NCI-H69 (cell line): ENCODE measurements at places on chromosomes 16 and 17.
A peak's percentile ranks its signal among the peaks of the same experiment; 100 is the strongest.

DNA sequence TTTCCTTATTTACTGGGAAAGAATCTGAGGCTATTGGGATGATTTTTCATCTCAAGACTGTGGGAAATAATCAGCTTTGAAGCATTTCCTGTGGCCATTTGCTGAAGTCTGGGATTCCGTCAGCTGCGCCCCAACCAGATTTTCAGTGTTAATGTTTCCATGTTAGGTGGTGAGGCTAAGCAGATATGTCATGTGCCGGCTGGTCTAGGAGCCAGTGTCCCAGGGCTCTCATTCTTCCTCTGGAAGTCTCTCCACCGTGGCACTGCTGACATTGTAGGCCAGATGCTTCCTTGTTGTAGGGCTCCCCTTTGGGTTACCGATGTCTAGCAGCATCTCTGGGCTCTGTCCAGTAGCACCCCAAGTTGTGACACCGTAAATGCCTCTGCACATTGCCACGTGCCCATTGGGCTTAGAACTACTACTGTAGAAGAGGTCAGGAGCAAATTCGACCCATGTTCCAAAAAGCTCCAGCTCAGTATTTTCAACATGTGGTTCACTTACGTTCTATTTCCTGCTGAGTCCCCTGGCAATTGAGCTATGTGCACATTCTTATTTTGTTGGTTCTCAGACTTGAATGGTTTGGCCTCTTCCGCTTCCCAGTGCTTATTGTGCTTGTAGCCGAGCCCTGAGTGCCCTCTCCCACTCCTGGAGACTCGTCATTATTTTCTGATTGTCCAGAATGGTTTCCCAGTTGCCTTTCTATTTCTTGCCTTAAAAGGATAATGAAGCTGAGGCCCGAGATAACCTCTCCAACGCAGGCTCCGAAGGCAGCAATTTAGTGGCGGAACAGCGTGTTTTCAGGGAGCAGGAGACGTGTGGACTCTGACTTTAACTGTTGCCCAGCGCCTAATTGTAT lies 82.2 kb downstream of the SPECC1 start:
- no peak for DNase-seq

GRCh38 chr16:57258226-57258909 lies 13.3 kb downstream of the ARL2BP start:
- DNase-seq = no peak

GRCh38 chr17:1229349-1229899 lies 40.8 kb upstream of the BHLHA9 start:
- DNase-seq = peak; percentile 21

- DNase-seq = no peak
Observed at GRCh38 chr17:20028443-20028842, 19.3 kb downstream of the SPECC1 start.

DNA sequence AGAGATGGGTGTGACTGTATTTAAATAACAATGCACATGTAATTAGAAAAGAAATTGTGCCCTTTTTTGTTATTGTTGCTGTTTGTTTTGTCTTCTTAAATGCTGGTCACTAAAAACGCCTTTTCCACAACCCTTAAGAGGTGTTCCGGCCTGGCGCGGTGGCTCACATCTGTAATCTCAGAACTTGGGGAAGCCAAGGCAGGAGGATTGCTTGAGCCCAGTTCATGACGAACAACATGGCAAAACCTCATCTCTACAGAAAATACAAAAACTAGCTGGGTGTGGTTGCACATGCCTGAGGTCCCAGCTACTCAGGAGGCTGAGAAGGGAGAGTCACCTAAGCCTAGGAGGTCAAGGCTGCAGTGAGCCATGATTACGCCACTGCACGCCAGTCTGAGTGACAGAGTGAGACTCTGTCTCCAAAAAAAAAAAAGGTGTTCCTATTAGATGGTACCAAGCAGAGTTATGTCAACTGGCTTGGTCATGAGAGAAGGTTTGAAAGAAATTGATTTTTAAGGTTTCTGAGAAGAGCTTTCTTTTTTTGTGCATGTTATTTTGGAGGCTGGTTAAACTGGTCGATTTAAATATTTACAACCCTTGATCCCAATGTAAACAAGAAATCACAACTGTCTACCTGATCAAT lies 23.5 kb upstream of the RFFL start:
- DNase-seq = no peak

DNA sequence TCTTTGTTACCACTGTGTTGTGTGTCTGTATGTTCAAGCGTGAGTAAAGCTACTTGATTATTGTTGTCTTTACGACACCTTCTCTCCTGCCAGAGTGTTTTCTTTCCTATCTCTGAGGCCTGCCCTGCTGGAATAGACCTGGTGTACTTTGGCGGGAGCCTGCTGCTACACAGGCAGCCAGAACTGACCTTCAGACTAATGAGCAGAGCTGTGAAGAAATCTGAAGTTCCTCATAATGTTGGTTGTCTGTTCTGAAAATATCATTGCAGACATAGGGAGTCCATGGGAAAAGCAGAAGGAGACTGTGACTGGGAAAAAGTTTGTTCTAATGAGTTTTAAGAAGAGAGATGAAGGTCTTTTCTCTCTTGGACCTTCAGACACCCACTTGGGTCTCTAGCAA lies 9.8 kb downstream of the RHOT1 start:
- DNase-seq = no peak

- DNase-seq = peak; percentile 91
Observed at GRCh38 chr16:23504453-23505179, 5.7 kb downstream of the GGA2 start.

GRCh38 chr16:76669288-76669687 lies 392.1 kb downstream of the CNTNAP4 start:
- DNase-seq = no peak

- DNase-seq = peak; percentile 4
Observed at GRCh38 chr16:20812510-20812909, 6.2 kb downstream of the REXO5 start.

DNA sequence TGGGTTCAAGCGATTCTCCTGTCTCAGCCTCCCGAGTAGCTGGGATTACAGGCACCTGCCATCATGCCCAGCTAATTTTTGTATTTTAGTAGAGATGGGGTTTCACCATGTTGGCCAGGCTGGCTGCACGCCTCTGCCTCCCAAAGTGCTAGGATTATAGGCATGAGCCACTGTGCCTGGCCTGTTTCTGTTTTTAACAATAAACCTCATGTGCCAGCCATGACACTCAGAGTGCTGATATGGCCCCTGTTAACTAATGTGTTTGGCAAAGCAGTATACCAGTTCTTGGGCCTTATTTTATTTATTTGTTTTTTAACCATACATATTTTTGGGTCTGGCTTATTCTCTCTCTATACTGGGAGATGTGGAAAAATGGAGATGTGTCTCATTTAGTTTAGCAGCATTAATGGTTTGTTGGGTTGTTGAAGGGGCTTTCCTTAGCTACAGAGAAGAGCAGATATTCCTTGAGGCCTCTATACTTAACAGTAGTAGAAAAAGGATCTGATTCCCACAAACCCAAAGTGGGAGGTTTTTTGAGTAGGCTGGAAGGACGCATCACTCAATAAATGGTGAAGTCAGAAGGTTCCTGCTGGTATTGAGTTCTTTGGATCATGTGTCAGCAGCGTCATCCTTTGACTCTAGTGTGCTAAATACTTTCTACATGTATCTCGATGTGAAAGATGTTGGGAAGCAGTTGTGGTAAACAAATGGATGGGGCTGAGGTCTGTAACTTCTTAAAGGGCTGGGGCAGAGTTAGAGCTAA lies 16.2 kb upstream of the CDK5R1 start:
- DNase-seq = no peak

- no peak for DNase-seq
Observed at GRCh38 chr17:68459037-68459639, 1.8 kb upstream of the WIPI1 start.

GRCh38 chr17:4417129-4417667 lies 16.5 kb upstream of the SPNS3 start:
- no peak for DNase-seq

- DNase-seq = no peak
Observed at GRCh38 chr17:30292286-30292858, 628 bp upstream of the BLMH start.

GRCh38 chr17:56752263-56752836 lies 81.4 kb downstream of the C17orf67 start:
- DNase-seq = peak; percentile 18

- DNase-seq = no peak
Observed at GRCh38 chr17:30503558-30503957, 26.4 kb downstream of the GOSR1 start.

GRCh38 chr16:50596762-50597450 lies 48.7 kb downstream of the NKD1 start:
- DNase-seq = no peak

DNA sequence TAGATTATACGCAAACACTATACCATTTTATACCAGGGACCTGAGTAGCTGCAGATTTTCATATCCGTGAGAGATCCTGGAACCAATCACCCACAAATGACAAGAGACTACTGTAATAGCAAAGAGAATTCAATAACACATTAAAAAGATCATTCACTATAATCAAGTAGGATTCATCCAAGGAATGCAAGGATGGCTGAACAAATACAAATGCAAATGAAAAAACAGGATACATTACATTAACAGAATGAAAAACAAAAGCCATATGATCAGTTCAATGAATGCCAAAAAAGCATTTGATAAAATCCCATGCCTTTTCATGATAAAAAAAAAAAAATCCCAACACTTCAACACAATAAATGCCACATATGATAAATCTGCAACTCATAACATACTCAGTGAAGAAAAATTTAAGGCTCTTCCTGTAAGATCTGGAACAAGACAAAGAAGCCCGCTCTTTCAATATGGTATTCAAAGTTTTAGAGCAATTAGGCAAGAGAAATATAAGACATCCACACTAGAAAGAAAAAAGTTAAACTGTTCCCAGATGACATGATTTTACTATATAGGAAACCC lies 29.0 kb downstream of the N4BP1 start:
- DNase-seq = no peak

DNA sequence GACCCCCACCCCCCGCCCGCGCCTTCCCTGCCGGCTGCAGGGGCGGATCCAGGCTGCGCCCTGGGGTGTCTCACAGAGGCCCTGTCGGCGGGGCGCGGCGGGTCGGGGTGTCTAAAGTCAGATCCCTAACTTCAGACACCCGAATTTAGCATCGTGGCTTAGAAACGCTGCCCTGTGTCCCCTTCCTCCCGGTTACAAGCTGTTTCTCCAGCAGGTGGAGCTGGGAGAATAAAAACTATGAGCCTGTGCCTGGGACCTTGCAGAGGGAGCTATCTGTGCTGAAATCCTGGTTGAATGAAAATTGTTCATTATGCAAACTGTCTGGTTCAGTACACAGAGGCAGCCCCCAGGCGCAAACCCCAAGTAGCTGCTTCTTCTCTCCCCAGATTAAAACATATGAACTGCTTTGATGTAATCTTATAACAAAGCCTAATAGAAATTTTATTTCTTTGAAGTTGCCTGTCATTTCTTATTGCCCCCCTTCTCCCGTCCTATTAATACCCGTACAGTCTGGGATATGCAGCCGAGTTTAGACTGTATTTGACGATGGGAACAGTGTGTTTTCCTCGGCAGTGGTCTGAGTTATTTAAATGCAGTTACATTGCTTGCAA lies 79.0 kb downstream of the RPA1 start:
- DNase-seq = peak; percentile 79

DNA sequence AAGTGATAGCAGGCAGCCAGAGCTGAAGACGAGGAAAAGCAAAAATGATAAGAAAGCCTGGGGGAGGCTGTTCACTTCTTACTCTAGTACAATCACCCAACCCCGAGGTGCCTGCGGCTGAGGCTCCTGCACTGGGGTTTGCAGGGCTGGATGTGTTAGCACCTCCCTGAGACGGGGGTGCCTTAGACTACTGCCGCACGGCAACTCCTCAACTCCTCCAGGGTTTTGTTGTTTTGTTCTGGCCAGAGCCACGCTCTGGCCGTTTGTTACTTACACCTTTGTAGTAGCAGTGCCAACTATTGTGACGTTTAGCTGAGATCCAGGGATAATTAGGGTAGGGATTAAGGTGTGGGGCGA lies 51.5 kb downstream of the LDHD start:
- DNase-seq = no peak

DNA sequence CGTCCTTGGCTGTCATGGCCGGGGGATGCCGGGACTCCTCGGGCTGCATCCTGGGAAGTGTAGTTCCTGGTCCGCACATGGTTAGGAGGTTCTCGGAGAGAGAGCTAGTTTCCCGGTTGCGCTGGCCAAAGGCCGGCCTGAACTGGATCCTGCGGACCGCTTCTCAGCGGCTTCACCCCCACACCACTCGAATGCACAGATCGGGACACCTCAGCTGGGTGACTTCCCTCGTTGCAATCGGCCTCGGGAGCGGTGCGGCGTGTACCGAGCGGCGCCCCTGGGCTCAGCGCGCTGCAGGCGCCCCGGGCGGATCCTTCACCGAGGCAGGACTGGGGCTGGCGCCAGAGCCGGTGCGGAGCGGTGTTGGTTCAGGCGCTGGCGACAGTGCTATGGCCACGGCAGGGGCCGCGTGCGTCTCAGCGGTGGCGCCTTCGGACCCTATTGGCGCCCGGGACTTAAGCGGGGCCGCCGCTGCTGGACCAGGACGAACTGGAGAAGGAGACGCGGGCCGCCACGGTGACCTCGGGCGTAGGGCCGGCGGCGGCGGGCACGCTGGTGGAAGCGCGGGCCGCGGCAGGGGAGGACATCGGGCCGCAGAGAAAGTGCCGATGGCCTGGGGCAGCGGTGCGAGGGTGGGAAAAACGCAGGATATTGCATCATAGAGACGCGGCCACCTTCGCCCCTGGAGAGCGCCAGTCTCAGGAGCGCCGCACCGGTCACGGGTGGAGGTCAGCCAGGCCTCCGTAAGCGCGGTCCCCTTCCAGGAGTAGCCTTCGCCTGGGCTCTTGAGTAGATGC lies 11.4 kb downstream of the ZNF629 start:
- peak; percentile 91 for DNase-seq

- DNase-seq = peak; percentile 55
Observed at GRCh38 chr17:72667096-72668063, 425.1 kb downstream of the SLC39A11 start.

DNA sequence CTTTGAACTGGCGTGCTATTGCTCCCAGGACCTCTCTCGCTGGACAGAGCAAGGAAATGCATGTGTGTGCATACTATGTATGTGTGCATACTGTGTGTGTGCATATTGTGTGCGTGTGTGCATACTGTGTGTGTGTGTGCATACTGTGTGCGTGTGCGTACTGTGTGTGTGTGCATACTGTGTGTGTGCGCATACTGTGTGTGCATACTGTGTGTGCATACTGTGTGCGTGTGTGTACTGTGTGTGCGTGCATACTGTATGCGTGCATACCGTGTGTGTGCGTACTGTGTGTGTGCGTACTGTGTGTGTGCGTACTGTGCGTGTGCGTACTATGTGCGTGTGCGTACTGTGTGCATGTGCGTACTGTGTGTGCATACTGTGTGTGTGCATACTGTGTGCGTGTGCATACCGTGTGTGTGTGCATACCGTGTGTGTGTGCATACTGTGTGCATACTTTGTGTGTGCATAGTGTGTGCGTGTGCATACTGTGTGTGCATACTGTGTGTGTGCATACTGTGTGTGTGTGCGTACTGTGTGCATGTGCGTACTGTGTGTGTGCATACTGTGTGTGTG lies 89.4 kb downstream of the RPTOR start:
- no peak for DNase-seq

GRCh38 chr16:23453338-23454052 lies 506 bp upstream of the COG7 start:
- no peak for DNase-seq

GRCh38 chr17:60065136-60065535 lies 13.6 kb downstream of the HEATR6 start:
- DNase-seq = no peak
